ENCODE measurements at places on chromosomes 6 and 20.

DNA sequence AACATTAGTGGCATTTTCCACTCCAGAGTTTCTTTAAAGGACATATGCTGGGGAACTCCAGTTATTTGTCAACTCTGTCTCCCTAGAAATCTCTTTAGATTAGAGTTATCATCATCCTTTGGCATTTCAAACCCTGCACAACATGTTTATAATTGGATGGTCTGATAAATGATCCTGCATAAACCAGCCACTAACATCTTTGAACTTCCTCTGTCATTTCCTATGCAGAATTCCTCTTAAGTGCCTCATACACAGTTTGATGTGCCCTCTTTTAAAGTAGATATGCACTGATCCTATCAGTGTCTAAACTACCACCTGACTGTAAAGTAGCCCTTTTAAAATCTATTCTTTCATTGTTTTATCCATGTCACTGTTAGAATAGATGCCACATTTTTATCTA is 306.3 kb upstream of the IRAK1BP1 start:
- no peak for DNase-seq

GRCh38 chr6:137044366-137045221 is at the start of gene IL20RA:
Gene IL20RA, minus strand, starts transcription at chr6:137044965. Its CDS starts 237 bp downstream, at chr6:137044728.
- DNase-seq: peak; percentile 57

DNA sequence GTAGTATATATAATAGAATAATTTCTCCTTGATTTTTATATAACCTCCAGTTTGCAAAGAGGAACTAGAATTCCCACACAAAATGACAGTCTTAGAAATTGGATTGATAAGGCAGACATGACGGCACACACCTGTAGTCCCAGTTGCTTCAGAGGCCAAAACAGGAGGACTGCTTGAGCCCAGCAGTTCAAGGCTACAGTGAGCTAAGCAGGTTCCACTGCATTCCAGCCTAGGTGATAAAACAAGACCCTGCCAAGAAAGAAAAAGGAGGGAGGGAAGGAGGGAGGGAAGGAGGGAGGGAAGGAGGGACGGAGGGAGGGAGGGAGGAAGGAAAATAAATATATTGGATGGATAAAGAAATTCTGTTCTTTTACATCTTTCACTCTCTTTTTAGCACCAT is 77.6 kb upstream of the SASH1 start:
- DNase-seq: peak; percentile 85

GRCh38 chr6:42012501-42013133 is 37.7 kb upstream of the TAF8 start:
- DNase-seq: no peak

DNA sequence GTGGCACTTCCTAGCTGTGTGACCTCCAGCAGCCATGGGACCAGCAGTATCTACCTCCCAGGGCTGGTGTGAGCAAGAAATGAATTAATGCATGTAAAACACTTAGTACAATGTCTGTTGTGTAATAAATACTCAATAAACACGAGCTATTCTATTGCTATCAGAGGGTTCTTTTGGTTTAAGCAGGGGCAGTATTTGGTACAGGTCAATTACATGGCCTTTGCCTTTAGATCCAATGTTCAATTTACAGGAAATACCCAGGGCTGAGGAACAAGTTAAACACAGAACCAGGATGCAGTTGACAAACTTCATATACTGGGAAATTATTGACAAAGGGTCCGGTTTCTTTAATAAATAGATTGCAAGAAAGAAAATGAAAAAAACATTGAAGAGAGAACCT is 2.9 kb downstream of the TGM2 start:
- no peak for DNase-seq

DNA sequence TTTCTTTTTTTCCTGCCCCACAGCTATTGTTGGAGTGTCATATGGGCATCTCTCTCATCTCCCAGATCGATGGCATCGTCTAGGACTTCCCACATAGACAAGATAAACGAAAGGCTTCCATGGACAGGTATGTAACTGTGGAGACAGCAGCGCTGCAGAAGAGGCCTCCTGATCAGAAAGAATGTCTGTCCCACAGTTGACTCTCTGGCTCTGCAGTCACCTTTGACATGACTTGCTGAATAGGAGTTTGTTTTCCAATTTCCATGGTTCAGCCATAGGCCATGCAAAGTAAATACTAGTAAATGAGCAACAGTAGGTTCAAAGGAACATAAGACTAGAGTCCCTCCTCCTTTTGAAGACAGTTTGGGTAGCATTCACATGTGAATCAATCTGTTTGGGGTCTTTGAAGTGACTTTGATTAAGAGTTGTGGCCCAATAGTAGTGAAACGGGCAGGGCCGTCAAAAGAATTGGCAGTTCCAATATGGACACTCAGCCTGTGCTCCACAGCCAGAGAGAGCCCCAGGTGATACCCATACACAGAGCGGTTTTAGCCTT is 134.7 kb upstream of the IFNGR1 start:
- no peak for DNase-seq

GRCh38 chr6:117467876-117468275 is 14.6 kb upstream of the DCBLD1 start:
- DNase-seq: no peak

GRCh38 chr20:34377072-34377847 is 14.2 kb downstream of the ITCH start:
- no peak for DNase-seq

GRCh38 chr6:25176466-25176865 is 102.7 kb upstream of the CARMIL1 start:
- no peak for DNase-seq

- DNase-seq: peak; percentile 76
These were observed 8.8 kb downstream of the SLC13A3 start for GRCh38 chr20:46642265-46642968.

DNA sequence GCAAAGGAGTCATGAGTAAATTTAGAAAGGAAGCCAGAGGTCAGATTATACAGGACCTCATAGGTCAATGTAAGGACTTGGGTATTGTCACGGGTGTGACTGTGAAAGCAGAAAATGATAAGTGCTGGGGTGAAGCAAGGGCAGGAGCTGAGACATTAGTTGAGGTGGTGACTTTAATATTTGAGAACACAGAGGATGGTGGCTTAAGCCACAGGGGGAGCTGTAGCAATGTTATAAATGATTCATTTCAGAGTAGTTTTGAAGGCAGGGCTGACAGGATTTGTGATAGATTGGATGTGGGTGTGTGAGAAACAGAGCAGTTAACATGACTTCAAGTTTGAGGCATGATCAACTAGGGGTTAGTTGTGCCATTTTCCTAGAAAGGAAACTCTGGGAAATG is 659.9 kb downstream of the EPM2A start:
- no peak for DNase-seq

GRCh38 chr20:44526129-44526528 is 4.3 kb upstream of the SERINC3 start:
- DNase-seq: peak; percentile 90

DNA sequence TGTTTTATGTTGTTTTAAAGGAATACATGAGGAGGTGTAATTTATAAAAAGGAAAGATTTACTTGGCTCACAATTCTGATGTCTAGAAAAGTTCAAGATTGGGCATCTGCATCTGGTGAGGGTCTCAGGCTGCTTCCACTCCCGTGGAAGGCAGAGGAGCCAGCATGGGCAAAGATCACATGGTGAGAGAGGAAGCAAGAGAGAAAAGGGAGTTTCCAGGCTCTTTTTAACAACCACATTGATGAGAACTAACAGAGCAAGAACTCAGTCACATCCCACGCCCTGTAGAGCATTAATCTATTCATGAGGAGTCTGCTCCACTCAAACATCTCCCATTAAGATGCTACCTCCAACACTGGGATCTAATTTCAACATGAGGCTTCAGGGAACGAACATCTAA is 1666.3 kb downstream of the HACE1 start:
- DNase-seq: no peak

GRCh38 chr20:2163757-2164156 is 62.1 kb downstream of the STK35 start:
- DNase-seq: peak; percentile 31

GRCh38 chr20:37317994-37318640 is 27.8 kb upstream of the SRC start:
- DNase-seq: no peak

- DNase-seq: no peak
These were observed 94.6 kb downstream of the CD109 start for GRCh38 chr6:73790574-73790973.

All from islet precursor cell (in vitro differentiated cells).